A172 (cell line): ENCODE measurements at places on chromosomes 13 and 19.
A peak's percentile ranks its signal among the peaks of the same experiment; 100 is the strongest.

DNA sequence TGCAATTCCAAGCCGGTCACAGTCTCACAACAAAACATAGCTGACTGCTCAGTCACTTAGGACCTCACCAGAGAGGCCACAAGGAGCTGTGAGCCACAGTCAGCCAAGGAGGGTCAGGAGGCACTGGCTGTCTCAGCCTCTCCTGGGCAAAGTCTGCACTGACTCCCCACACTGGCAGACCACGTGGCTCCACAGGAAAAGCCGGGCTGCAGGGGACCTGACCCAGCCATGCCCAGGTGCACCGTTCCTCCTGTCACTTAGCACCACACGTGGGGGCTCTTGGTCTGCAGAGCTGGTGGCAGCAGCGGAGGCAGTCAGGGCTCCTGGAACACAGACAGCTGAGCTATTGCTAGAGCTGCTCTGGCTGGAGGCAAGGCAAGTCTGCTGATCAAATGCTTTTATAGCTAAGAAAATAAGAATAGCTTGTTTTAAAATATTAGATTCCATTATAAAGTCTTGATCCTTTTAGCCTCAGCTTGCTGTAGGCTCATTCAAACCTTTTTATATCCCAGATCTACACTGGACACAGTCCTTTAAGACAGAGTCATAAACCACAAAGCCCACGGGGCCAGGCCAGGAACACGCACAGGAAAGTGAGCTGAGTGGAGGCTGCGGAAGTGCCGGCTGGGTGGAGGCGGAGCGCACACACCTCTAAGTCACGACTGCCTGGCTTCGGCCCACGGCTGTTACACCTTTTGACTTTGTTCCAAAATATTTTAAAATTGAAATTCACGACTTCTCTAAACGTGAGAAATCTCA lies 744.1 kb downstream of the UQCRFS1 start:
- peak; percentile 34 for DNase-seq

DNA sequence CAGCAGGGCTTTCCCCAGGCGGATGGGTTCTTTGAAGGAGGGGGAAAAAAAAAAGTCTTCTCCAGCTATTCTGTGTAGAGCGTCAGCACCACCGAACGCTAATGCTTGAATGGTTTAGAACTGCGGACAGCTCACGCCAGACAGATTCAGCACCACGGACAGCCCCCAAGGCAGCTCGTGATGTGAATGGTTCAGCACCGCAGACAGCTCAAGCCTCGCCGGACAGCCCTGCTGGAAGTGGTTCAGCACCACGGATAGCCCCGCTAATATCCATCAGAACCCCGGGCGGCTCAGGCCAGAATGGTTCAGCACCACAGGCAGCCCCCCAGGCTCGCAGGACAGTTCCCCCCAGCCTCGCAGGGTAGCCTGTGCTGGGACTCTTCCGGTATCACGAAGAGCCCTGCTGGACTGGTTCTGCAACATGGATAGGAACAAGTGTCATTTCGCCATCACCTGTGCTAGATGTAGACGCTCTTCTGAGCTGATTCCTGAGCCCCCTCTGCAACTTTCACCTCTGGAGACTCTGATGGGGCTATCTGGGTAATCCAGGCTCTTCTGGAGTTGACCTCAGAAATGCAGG lies 4.9 kb upstream of the SMIM17 start:
- peak; percentile 62 for DNase-seq

GRCh38 chr13:75329097-75329496 lies 152.9 kb downstream of the TBC1D4 start:
- DNase-seq, result no peak

DNA sequence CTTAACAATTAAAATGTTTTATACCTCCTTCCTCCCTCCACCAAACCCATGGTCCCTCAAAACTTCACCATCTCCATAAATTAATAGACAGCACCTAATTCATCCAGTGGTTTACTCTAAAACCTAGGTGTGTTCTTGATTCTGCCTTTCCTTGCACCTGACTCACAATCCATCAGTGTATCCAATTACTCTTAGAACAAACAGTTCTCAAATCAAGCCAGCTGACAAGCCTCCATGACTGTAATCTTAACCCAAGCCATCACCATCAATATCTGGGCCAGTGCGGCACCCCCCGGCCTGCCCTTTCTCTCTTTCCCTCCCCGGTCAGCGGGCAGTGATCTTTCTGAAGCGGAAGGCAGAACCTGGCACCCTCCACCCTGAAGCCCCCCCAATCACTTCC lies 75.6 kb downstream of the TNFRSF19 start:
- DNase-seq, result no peak
